ENCODE measurements at places on chromosomes 5 and 9. TPM values are rescaled to one million over a fixed set of nuclear protein-coding genes. Genes with fewer than 3 reads are reported as not detected.

GEMIN5 gene
- total RNA-seq = 14.0 TPM

HK3 gene
- total RNA-seq = 3.5 TPM

GFPT2 gene
- total RNA-seq = 8.4 TPM

ATP10B gene
- not detected for total RNA-seq

FAM169A gene
- 6.3 TPM for total RNA-seq

DNA sequence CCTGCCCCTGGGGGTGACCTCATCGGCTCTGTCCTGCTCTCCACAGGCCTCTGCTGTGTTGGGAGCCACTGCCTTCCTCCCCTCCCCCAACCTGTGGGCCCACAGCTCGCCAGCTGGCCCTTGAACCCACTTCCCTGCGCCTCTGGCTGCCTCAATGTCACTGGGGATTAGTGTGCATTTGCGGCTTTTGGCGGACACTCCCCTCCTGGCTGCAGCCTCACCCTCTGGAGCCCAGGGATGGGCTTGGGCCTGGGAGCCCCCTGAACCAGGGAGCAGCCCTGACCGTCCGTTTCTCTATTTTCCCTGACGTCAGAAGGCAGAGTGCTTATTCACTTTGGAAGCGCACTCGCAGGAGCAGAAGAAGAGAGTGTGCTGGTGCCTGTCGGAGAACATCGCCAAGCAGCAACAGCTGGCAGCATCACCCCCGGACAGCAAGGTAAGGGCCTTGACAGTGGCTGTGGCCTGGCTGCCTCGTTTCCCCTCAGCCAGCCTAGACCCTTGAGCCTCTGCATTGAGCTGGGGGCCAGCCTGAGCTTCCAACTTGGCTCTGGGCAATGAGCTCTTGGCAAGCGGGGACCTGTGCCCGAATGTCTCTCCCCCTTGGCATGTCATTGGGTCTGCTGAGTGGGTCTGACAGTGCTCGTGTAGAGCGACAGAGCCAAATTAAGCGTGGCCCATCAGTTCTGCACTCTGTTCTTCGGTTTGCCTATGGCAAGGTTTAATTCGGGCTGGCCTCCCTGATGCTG is 73.1 kb downstream of the RGS3 start:
- DNase-seq = peak; percentile 86

DNA sequence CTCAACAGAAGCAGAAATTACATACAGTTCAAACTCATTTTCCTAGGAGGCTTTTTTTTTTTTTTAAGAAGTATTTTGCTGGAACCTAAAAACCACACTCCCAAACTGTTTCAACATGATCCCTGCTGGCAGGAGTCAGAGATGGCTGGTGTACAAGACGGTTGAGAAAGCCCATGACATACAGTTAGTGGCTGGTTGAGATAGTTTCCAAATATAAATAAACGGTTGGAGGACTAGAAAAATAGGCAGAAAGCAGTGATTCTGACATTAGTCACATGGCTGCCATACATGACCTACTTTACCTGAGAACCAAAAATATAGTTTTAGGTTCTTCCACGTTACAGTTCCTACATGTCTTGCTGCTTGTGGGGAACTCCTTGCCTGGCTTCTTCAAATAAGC is 31.7 kb upstream of the BASP1 start:
- DNase-seq = peak; percentile 45

DNA sequence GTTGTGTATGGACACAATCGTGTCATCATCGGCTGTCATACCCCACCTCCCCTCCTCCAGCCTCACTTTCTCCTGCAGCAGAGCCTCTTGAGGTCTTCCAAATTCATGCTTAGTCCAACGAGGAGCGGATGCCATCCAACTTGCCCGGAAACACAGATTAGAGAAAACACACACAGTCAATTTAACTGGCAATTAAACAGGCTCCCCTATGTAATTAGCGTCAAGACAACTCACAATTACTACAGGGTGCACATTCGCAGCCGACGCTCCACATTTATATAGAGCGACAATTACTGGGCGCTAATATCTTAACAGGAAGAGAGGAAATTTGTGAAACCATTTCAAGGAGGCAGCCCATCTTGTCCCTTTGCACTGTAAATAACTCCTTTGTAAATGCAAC is 86.0 kb upstream of the ZNF618 start:
- no peak for DNase-seq

GRCh38 chr9:121765021-121765950 is 113.9 kb downstream of the DAB2IP start:
- DNase-seq = peak; percentile 74

DNA sequence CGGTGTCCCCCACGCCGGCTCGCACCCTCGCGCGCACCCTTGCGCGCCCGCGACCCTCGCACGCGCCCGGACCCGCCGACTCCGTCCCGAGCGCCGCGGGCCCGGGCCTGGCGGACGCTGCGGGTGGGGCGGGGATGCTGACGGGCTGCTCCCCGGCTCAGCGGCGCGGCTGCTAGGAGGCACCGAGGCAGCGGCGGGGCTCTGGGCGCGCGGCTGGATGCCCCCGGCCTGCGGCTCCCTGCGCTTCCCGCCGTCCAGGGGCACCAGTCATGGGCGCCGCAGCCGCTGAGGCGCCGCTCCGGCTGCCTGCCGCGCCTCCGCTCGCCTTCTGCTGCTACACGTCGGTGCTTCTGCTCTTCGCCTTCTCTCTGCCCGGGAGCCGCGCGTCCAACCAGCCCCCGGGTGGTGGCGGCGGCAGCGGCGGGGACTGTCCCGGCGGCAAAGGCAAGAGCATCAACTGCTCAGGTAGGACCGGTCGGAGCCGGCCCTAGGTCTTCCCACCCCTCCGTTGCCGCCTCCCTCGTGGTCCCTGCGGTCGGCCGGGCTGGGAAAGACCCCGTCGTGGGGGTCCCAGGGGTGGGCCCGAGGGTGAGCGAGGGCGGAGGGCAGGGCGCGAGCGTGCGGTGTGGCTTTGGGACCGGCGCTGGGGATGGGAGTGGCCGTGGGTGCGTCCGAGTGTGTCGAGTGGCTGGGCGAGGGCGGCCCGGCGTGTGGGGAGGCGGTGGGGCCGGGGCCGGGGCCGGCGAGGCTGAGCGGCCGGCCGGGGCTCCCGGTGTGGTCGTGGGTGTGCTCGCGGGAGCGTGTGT is 530 bp downstream of the TMEFF1 start:
- no peak for DNase-seq

- DNase-seq = no peak
Observed at GRCh38 chr9:116000748-116001329, 152.8 kb upstream of the PAPPA start.

GRCh38 chr9:78671785-78672184 is 374.9 kb downstream of the PSAT1 start:
- DNase-seq = no peak

DNA sequence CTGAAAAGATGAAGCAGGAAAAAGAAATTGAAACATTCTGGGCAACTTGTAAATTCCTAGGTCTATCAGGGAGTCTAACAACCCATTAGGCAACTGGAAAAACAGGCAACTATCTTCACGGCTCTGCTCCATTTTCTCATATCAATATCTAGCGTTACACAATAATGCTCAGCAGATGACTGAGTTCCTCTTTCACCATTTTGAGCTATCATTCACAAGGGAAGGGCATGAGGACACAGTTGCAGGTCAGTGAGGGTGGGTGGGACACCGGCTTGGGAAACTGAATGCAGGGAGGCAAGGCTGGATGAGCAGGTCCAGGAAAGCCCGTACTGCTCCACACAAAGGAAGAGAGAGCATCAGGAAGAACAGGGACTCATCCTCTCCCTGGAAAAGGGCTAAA is 67.0 kb downstream of the FRMD3 start:
- DNase-seq = no peak

Measured in left ventricle myocardium inferior (tissue), 1 donor.